ENCODE measurements at places on chromosomes 6 and 20. TPM values are rescaled to one million over a fixed set of nuclear protein-coding genes. Genes with fewer than 3 reads are reported as not detected.

Gene PRDM13
- total RNA-seq: not detected

GRCh38 chr6:127420556-127420955 is 38.6 kb downstream of the KIAA0408 start:
- H3K36me3 ChIP-seq: no peaks in the 10 kb centered on the region
- no peaks in the 10 kb centered on the region for H3K27me3 ChIP-seq
- H3K4me1 ChIP-seq: no peaks in the 10 kb centered on the region
- H3K27ac ChIP-seq: no peak overlapping the region

Gene LCA5
- total RNA-seq: not detected

Gene HLA-F
- 1,621 TPM for total RNA-seq

GRCh38 chr6:146544616-146545182 is 1.1 kb downstream of the RAB32 start:
- no peak for DNase-seq
- H3K27ac ChIP-seq: no peak overlapping the region
- peak overlapping the region; percentile 52 for H3K4me3 ChIP-seq
- H3K27me3 ChIP-seq: no peaks in the 10 kb centered on the region

GRCh38 chr6:61887423-61887822 is 398.6 kb downstream of the KHDRBS2 start:
- no peak overlapping the region for H3K4me3 ChIP-seq
- no peak overlapping the region for H3K27ac ChIP-seq
- H3K4me1 ChIP-seq: no peaks in the 10 kb centered on the region
- no peaks in the 10 kb centered on the region for H3K36me3 ChIP-seq
- no peaks in the 10 kb centered on the region for H3K27me3 ChIP-seq
- DNase-seq: no peak

Gene SOX4
- total RNA-seq: 7.6 TPM

GRCh38 chr6:82030761-82031503 is 216.6 kb downstream of the IBTK start:
- no peak overlapping the region for H3K4me3 ChIP-seq
- H3K27ac ChIP-seq: no peak overlapping the region
- no peaks in the 10 kb centered on the region for H3K4me1 ChIP-seq
- DNase-seq: no peak
- H3K36me3 ChIP-seq: no peaks in the 10 kb centered on the region

DNA sequence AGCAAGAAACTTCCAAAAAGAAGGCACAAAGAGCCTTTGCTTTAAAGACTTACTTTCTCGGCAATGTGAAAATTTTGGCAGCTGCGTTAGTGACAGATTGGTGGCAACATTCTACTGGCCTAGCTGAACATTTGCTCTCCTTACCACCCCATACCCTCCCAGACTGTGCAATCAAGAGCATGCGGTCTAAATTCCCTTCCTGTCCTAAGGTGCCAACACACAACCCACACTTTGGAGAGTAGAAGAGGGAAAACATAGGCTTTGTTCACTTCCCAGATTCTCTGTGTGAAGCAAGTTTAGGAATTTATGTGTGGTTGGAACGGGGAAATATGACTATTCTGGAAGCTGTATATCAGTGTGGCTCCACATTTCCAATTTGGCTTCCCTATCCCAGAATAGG is 29.8 kb upstream of the NEDD9 start:
- peaks cover 44% of the 10 kb centered on the region for H3K4me1 ChIP-seq
- no peak overlapping the region for H3K4me3 ChIP-seq
- H3K27ac ChIP-seq: no peak overlapping the region
- H3K36me3 ChIP-seq: no peaks in the 10 kb centered on the region
- H3K27me3 ChIP-seq: no peaks in the 10 kb centered on the region

GRCh38 chr6:26071135-26071534 is 16.1 kb upstream of the HFE start:
- no peaks in the 10 kb centered on the region for H3K27me3 ChIP-seq
- no peak overlapping the region for H3K27ac ChIP-seq
- H3K36me3 ChIP-seq: no peaks in the 10 kb centered on the region
- DNase-seq: no peak

DNA sequence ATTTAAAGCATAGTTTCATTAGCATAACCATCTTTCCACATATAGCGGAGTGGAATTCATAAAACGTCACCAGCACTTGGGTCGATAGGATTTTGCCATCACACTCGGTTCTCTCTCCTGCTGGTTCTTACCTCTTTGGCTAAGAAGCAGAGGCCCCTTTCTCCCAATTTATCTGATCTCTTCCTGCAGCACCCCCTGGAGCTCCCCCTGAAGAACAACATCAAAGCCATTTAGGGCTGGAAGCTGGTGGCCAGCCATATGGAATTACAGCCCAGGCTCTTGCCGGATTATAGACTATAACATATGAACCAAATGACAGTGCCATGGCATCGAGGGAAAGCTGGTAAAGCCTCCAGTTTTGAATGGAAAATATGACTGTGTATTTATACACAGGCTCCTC is 6.4 kb upstream of the KIF6 start:
- DNase-seq: no peak
- H3K27ac ChIP-seq: no peak overlapping the region
- H3K4me1 ChIP-seq: no peaks in the 10 kb centered on the region
- H3K4me3 ChIP-seq: no peak overlapping the region
- H3K36me3 ChIP-seq: no peaks in the 10 kb centered on the region

Gene AGPAT4
- 25.8 TPM for total RNA-seq

- no peak overlapping the region for H3K4me3 ChIP-seq
- H3K27me3 ChIP-seq: no peaks in the 10 kb centered on the region
- H3K27ac ChIP-seq: no peak overlapping the region
Observed at GRCh38 chr20:38278131-38278530, 17.6 kb upstream of the KIAA1755 start.

GRCh38 chr20:39142407-39143096 is 180.4 kb downstream of the DHX35 start:
- H3K27ac ChIP-seq: no peak overlapping the region
- no peak for DNase-seq

DNA sequence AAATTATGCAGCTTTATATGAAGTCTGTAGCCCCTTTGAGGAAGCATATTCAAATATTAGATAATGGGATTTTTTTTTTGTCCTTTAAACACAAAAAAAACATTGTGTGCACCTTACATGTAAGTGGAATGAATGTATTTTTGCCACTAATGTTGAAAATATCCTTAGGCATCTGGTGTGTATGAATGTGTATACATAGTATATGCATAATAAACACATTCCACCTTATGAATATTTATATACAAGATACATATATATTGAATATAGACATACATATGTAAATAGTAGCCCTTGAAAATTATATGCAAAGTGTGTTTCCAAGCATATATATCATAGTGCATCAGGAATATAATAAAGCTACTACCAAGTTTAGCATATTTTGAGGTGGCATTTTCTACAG is 94.8 kb downstream of the SOBP start:
- H3K27me3 ChIP-seq: no peaks in the 10 kb centered on the region
- no peaks in the 10 kb centered on the region for H3K4me1 ChIP-seq
- no peak for DNase-seq
- H3K36me3 ChIP-seq: no peaks in the 10 kb centered on the region
- no peak overlapping the region for H3K27ac ChIP-seq

GRCh38 chr6:44674226-44675155 is 287.0 kb downstream of the CDC5L start:
- H3K36me3 ChIP-seq: no peaks in the 10 kb centered on the region
- no peak overlapping the region for H3K4me3 ChIP-seq
- DNase-seq: no peak
- no peak overlapping the region for H3K27ac ChIP-seq
- no peaks in the 10 kb centered on the region for H3K4me1 ChIP-seq
- H3K27me3 ChIP-seq: no peaks in the 10 kb centered on the region

Gene PDYN
- not detected for total RNA-seq

DNA sequence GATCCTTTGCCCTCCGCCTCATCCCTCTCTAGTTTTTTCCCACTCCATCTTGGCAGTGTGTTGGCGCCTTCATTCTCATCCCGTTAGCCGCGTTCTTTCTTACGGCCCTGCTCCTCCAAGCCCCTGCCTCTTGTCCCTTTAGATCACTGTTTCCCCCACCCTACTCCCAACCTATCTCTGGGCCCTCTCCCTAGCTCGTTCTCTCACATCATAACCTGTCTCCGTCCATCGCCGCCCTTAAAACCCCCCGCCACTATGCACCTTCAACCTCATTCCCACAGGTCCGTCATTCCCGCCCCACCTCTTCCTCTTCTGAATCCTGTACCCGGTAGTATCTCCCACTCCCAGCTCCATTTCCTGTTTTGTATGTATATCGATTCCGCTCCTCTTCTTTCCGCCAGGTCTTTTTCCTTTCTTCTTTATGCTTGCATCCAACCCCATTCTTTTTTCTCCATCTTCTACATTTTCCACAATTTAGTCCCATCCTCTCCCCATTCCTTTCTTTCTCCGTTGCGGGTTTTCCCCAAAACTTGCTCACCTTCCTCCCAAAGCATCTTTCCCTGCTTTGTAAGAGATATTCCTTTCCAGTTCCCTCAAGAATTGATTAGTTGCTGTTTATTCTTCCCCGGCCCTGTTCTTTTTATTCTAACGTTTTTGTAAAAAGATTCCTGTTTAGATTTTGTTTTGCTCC is 671 bp downstream of the EFHC1 start:
- H3K36me3 ChIP-seq: no peaks in the 10 kb centered on the region
- H3K27me3 ChIP-seq: no peaks in the 10 kb centered on the region
- peak overlapping the region; percentile 87 for H3K4me3 ChIP-seq

GRCh38 chr20:58619077-58619863 is 31.8 kb upstream of the STX16 start:
- no peak overlapping the region for H3K4me3 ChIP-seq
- no peaks in the 10 kb centered on the region for H3K36me3 ChIP-seq
- H3K27ac ChIP-seq: no peak overlapping the region
- no peak for DNase-seq
- no peaks in the 10 kb centered on the region for H3K27me3 ChIP-seq

DNA sequence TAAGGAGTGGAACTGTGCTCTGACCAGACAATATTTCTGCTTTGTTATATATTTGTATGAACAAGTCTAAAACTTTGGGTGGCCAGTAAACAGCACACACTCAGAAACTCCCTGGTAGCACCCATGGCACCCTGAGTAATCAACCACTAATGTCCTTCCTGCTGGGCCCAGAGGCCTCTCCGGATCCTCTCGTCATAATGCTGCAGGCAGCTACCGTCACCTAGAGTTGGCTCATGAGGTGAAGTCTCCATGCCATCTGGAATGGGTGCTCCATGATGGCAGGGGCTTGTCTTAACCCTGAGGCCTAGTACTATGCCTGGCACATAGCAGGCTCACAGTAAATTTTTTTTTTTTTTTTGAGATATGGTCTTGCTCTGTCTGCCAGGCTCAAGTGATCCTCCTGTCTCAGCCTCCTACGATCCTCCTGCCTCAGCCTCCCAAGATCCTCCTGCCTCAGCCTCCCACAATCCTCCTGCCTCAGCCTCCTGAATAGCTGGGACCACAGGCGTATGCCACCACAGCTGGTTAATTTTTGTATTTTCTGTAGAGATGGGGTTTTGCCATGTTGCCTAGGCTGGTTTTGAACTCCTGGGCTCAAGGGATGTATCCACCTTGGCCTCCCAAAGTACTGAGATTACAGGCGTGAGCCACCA is 3.0 kb upstream of the SDCBP2 start:
- H3K27me3 ChIP-seq: no peaks in the 10 kb centered on the region
- H3K27ac ChIP-seq: no peak overlapping the region
- DNase-seq: no peak
- H3K36me3 ChIP-seq: peaks cover 4% of the 10 kb centered on the region
- no peak overlapping the region for H3K4me3 ChIP-seq

DNA sequence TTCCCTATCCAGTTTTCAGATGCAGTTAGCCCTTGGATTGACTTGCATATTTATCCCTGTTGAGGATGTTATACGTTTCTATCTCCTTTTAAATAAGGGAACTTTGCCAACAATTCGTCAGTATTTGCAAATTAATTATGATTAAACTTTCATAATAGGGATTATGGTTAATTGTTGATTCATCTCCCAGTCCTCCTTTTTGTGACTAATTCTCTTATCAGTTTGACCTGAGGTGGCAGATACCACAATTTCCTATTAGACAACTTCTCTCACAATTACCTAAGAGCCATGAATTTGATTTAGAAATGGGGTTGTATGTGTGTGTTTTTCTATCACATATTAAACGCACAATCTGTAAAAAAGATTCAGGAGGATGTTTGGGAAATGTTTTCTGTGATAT is 172.9 kb downstream of the LAMA2 start:
- no peaks in the 10 kb centered on the region for H3K27me3 ChIP-seq
- no peak overlapping the region for H3K4me3 ChIP-seq
- no peak overlapping the region for H3K27ac ChIP-seq
- H3K4me1 ChIP-seq: no peaks in the 10 kb centered on the region

GRCh38 chr20:32040142-32040953 is 11.7 kb upstream of the HCK start:
- no peaks in the 10 kb centered on the region for H3K27me3 ChIP-seq
- no peak overlapping the region for H3K4me3 ChIP-seq
- H3K27ac ChIP-seq: peak overlapping the region; percentile 8
- no peak for DNase-seq

DNA sequence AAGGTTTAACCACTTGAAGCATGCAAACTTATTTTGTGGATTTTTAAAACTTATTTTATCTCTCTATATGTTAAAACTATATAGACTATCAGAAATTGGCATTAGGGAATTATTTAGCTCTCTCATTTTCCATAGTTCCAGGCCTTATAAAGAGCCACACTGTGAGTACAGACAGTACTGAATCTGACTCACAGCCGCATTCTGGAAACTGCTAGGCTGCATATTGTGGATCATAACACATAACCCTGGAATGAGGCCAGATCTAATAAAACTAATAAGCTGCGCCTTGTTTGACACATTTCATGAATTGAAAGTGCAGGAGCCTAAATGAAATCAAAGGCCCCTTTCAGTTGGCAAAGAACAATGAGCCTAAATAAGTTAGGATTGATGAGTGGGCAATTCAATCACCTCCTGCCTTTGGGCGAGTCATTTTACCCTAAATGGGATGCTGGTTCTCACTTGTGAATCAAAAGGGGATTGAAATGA is 308.4 kb downstream of the PACRG start:
- no peak overlapping the region for H3K4me3 ChIP-seq
- no peaks in the 10 kb centered on the region for H3K4me1 ChIP-seq
- H3K36me3 ChIP-seq: no peaks in the 10 kb centered on the region
- H3K27ac ChIP-seq: no peak overlapping the region
- DNase-seq: no peak
- no peaks in the 10 kb centered on the region for H3K27me3 ChIP-seq

- H3K27me3 ChIP-seq: no peaks in the 10 kb centered on the region
- H3K4me1 ChIP-seq: no peaks in the 10 kb centered on the region
- no peak overlapping the region for H3K4me3 ChIP-seq
- H3K27ac ChIP-seq: no peak overlapping the region
- no peak for DNase-seq
Observed at GRCh38 chr6:114284281-114284680, 58.5 kb downstream of the HS3ST5 start.

Data from natural killer cell (primary cell).